ENCODE measurements at places on chromosomes 3 and 15. TPM values are rescaled to one million over a fixed set of nuclear protein-coding genes. Genes with fewer than 3 reads are reported as not detected.

ITIH1 gene
- not detected for total RNA-seq

ARNT2 gene
- total RNA-seq, result 17.3 TPM

POC1A gene
- total RNA-seq, result 17.5 TPM

PLCH1 gene
- 0.71 TPM for total RNA-seq
